ENCODE measurements at places on chromosomes 16 and 17.
A peak's percentile ranks its signal among the peaks of the same experiment; 100 is the strongest.

GRCh38 chr16:58793366-58793765 lies 59.2 kb upstream of the GOT2 start:
- no peak for DNase-seq

DNA sequence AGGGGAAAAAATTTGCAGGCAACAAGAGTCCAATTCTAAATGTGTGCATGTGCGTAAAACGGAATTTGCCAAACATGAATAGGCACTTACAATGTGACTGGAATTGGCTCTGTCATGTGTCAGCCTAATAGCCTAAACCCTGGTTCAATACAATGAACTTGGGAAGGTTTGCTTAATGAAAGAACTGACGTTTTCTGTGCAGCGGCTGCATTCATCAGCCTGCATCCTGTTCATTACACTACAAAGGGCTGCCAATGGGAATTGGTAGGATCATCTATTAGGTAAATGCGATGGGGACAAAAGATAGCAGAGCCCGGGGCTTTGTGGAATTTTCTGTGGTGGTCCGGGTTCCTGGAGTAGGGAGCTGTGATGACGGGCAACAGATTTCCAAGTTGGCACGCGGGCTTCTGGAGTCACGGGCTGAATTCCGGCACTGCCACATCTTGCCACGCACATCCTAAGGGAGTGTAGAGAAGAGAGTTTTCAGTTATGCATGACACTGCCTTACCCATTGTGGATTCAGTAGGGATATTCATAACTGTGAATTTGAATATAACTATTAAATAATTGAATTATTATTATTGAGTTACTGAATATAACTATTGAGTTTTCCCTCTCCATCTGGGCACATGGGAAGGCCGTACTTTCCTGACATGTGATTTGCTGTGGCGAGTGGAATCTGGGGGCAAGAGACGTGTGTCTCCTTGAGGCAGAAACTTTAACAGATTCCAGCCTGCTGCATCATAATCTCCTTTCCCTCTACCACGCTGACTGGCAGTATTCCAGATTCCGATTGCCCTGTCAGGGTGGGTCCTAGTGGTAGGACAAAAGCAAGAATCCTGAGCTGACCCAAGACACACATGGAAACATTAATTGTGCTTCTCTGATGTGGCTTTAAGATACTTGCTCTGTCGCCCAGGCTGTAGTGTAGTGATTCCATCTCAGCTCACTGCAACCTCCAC lies 565.6 kb downstream of the WWOX start:
- DNase-seq = no peak

GRCh38 chr17:80111702-80112470 lies 10.5 kb downstream of the GAA start:
- no peak for DNase-seq

DNA sequence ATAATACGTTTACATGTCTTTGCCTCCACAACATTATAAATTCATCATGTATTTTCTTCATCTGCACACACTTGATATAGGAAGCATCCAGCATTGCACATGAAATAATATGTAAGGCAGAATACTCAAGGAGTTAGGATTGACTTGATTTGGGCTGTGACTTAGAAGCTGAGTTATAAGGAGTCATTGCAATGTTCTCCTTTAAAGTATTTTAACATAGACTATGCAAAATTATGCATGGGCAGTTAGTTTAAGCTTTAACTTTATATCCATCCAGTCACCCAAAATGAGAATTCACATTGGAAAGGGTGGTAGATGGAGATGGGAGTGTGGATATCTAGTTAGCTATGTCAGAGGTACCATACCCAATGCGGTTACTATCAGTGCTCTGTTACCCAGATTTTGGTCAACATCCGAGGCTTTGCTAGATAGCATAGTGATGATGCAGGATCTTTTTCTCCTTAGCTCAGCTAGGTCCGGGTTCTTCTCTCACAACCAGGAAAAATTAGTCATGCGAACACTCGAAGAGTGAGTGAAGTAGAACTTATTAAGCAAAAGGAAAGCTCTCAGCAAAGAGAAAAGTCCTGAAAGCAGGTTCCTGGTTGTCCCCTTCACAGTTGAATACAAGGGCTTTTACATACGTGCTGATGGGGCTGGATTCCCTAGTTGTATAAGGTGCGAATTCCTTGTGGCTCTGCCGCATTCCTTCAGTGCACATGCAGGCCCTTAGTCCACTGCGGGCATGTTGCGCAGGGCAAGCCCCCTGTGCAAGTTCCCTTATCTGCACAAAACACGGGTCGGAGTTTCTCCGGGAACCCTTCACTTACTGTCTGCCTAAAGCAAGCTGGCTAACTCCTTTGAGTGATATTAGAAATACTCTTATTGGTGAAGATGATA lies 73.1 kb upstream of the FAM20A start:
- DNase-seq = no peak

GRCh38 chr16:72989579-72990551 lies 58.1 kb downstream of the ZFHX3 start:
- peak; percentile 84 for DNase-seq

Measured in PC-9 (cell line).